ENCODE measurements at places on chromosomes 5 and 9.

DNA sequence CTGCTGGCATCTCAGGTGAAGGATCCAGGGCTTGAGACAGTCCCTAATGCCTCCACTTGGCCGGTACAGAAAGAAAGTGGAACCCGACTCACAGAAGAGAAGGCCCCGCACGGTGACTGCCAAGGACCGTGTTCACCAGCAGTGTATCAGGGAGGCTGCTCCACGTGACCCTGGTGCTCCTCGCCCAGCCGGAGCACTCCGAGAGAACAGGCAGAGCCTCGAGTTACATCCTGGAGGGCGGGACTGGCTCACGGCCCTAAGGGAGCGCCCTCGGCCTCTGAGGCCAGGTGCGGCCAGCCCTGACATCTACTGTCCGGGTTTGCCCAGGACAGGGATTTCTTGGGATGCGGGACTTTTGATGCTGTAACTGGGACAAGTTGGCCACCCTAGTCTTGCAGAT lies 104.0 kb upstream of the SARDH start:
- DNase-seq = no peak

GRCh38 chr9:101365181-101365580 lies 19.6 kb downstream of the BAAT start:
- peak; percentile 16 for DNase-seq

GRCh38 chr9:124684169-124684568 lies 86.9 kb downstream of the NR6A1 start:
- DNase-seq = no peak

DNA sequence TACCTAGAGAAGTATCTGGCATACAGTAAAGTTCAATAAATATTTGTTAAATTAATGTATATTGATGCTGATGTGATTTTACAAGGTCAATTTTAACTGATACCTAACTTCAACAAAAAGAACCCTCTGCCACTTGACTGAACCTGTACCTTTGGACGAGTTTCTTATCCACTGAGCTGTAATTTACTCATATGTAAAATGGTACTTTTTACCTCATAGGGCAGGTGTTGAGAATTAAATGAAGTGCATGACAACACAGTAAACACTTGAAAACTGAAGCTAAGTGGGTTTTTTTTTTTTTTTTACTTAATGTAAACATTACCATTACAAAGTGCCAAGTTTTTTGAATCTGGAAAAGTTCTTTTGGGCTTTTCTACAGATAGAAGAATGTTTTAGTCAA lies 15.4 kb downstream of the NIPSNAP3B start:
- no peak for DNase-seq

- DNase-seq = no peak
Observed at GRCh38 chr5:76482984-76483383, 79.9 kb downstream of the IQGAP2 start.

- DNase-seq = no peak
Observed at GRCh38 chr5:124514956-124515355, 231.5 kb downstream of the ZNF608 start.

GRCh38 chr5:168752416-168753190 lies 173.4 kb upstream of the PANK3 start:
- DNase-seq = no peak

GRCh38 chr9:88965473-88965872 lies 25.8 kb upstream of the S1PR3 start:
- DNase-seq = no peak

GRCh38 chr9:32741706-32742105 lies 41.6 kb upstream of the TMEM215 start:
- DNase-seq = peak; percentile 54

GRCh38 chr5:154193701-154194121 lies 3.2 kb downstream of the GALNT10 start:
- no peak for DNase-seq

GRCh38 chr5:159695741-159696294 lies 220.5 kb upstream of the ADRA1B start:
- DNase-seq = no peak

- no peak for DNase-seq
Observed at GRCh38 chr9:2053883-2054845, 39.0 kb downstream of the SMARCA2 start.

- DNase-seq = peak; percentile 13
Observed at GRCh38 chr5:35438786-35439185, 178.9 kb upstream of the SPEF2 start.

DNA sequence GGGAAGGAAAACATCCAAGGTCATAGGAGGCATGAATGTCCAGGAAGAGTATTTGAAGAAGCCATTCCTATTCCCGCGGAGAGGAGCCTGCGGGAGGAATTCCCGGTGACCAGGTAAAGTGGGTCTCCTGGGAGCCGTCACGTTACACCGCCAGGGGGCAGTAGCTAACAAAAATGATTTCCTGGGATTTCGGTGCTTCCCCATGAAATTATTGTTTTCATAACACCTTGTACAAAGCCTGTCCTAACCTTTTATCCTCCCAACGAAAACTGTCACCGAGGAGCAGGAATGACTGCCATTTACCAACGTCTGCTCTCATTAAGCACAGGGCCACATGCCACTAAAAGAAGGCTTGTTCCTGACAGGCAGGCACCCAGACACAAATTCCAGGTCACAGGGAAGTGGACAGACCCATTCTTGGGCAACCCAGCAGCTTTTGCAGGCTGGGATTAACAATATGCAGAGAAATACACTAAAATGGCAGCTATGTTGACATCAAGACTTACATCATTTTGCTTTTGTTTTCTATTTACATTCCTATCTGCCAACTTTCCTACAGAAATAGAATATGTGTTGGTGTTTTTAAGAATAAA lies 41.2 kb upstream of the CTSL start:
- DNase-seq = peak; percentile 40

- DNase-seq = no peak
Observed at GRCh38 chr9:61665829-61666228, 476.0 kb downstream of the SPATA31A7 start.

DNA sequence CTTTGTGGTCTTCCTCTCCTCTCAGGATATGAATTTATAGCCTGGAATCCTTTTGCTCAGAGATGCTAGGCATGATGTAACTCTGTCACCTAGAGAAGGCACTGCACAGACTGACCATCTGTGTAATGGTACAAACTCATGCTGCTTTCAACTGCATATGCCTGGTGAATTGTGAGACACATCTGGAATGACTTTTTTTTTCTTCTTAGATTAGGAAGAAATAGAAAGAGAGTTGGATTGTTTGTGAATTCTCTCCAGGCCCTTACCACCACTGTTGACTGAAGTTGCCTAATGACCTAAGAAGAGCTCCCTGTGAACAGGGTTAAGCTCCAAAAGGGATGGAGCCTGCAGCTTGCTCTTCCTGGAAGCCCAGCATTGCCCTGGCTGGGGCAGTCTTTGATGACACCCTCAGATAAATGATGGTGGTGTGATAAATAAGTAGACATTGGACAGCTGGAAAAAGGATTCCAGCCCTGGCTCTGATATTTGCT lies 47.8 kb upstream of the TRIM32 start:
- DNase-seq = no peak

DNA sequence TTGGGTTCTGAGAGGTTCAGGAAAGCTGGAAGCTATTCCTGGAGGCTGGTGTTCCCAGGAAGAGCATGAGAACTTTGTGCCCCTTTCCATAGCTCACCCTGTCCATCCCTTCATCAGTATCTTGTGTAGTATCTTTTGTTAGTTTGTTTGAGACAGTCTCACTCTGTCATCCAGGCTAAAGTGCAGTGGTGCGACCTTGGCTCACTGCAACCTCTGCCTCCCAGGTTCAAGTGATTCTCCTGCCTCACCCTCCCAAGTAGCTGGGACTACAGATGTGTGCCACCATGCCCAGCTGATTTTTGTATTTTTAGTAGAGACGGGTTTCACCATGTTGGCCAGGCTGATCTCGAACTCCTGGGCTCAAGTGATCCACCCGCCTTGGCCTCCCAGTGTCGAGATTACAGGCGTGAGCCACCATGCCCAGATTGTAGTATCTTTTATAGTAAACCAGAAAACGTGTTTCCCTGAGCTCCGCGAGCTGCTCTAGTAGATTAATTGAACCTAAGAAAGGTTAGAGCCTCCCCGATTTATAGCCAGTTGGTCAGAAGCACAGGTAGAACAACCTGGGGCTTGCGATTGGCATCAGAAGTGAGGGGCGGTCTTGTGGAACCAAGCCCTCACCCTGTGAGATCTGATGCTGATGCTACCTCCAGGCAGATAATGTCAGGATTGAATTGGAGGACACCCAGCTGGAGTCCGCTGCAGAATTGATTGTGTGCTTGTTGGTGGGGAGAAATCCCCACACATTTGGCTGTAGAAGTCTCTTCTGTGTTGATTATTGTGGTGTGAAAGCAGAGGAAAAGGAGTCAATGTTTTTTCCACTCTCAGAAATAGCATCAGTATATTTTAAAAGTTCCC lies 32.3 kb downstream of the ATP6V0E1 start:
- no peak for DNase-seq

DNA sequence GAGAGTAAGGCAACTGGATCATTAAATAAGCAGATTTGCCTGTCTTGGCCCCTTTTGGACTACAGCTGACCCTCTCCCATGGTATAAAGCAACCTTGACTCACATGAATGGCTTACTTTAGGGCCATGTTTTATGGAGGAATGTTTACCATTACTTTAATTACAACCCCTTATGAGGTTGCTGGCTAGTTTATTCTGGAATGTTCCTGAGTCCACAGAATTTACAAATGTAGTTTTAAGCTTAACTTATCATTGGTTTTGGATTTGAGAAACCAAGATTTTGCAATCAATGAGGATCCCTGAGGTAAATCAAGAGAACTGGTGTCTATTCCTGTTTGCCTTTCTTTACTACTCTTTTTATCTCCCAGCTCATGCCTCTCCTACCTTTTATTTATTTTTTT lies 15.7 kb downstream of the SLC28A3 start:
- no peak for DNase-seq

- DNase-seq = peak; percentile 59
Observed at GRCh38 chr5:111655169-111655924, 101.6 kb downstream of the NREP start.

- no peak for DNase-seq
Observed at GRCh38 chr5:375921-376798, 54.6 kb downstream of the AHRR start.

DNA sequence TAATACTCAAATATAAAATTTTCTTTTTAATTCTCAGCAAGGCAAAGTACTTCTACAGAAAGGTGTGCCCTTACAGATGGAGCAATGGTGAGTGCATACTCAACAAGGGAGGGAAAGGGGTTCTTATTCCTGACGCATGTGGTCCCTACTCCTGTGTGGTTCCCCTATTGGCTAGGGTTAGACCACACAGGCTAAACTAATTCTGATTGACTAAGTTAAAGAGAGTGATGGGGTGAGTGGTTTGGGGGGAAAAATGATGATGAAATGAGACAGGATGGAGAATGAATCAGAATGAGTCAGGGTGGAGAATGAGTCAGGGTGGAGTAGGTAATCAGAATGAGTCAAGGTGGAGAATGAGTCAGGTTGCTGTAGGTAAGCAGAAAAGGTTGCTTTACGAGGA lies 22.9 kb upstream of the HMGCS1 start:
- peak; percentile 80 for DNase-seq

- DNase-seq = no peak
Observed at GRCh38 chr9:104206766-104207165, 112.7 kb downstream of the SMC2 start.

- DNase-seq = no peak
Observed at GRCh38 chr5:115583474-115583873, 18.8 kb downstream of the TICAM2 start.

- DNase-seq = peak; percentile 65
Observed at GRCh38 chr5:93874080-93874479, 132.7 kb upstream of the POU5F2 start.

DNA sequence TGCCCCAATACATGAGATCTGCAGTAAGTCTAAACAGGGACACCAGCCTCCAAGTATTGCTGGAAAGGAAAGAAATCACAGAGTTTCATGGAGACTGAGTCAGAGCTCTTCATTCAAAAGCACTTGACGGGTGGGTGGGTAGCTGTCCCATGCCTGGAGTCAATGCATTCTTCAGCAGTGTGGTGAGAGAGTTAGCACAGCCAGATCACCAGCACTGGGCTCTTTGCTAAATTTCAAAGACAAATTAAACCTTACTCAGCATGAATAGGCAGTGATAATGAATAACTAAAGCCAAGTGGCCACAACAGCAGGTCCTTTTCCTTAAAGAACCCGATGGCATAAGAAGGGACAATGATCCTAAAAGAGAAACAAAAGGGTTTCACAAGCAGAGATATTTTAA lies 192.4 kb downstream of the ACTL7B start:
- DNase-seq = peak; percentile 28

- peak; percentile 23 for DNase-seq
Observed at GRCh38 chr9:100394816-100395215, 32.1 kb upstream of the MSANTD3 start.

GRCh38 chr5:163503106-163504078 lies 2.0 kb upstream of the MAT2B start:
- DNase-seq = peak; percentile 73

DNA sequence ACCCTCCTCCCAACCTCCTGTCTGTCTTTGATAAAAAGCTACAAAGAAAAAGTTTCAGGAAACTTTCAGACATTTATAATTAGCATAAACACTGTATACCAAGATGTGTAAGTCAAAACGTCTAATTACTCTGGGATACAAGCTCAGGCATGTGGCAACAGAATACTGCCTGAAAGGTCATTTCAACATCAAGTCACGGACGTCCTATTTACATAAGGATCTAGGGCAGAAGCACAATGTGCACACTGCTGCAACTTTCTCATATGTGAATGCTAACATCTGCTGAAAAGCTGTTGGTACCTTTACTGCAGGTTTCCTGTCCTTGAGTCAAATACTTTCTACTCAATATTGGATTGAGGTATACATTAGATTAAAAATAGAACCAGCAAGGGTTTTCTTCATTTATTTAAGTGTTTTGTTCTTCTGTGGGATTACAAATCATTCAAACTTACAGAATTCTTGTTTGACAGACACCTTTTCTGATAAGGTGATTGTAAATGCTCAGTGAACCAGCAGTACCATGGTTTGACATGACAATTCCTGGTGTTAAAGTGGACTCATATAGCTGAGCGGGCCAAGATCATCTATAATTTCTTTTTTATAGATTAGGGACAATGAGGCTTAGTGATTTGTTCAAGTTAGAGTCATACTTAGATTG lies 36.8 kb downstream of the ELL2 start:
- peak; percentile 96 for DNase-seq

DNA sequence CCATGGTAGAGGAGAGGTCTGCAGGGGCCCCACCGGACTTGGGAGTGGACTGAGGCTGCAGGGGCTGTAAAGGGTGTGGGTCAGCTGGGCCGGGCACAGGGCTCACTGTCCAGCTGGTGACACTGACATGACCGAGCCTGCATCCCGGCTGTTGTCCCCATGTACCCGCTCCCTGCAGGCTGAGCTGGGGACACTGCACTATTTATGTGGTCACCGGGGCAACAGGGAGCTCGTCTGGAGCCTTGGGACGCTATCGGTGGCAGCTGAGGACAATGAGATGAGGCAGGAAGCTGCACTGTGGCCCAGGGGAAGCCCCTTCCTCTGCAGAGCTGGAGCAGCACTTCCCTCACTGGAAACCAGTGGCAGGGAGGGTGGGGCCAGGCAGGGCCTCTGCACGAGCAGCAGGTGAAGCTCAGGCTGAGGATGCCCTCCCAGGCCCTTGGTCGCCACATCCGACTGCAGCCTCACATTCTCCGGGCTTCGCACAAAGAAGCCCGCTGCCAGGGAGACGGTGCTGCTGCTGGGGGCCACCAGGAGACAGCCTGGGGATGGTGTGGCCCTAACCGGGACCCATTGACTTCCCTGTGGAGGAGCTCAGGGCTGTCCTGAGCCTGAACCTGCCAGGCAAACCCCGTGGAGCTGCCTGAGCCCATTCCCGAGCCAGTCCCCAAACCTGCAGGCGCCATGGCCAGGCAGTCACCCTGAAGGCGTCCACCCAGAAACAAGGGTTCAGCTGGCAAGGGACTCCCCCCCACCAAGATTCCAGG lies 26.4 kb downstream of the ZDHHC11B start:
- DNase-seq = no peak

- peak; percentile 40 for DNase-seq
Observed at GRCh38 chr9:98373609-98374008, 118.2 kb upstream of the TBC1D2 start.
